ENCODE measurements at places on chromosomes 13 and 19. TPM values are rescaled to one million over a fixed set of nuclear protein-coding genes. Genes with fewer than 3 reads are reported as not detected.

DNA sequence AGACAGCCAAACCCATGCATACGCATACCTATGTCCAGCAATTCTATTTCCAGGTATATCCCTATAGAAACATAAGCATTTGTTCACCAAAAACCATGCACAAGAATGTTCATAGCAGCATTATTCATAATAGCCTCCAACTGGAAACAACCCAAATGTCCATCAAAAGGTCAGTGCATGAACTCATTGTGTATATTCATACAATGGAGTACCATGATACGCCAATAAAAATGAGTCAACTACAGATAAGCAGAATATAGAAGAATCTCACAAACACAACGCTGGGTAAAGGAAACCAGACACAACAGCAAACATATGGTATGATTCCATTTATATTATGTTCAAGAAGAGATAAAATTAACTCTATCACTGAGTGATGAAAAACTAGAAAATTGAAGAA is 23.8 kb downstream of the DEDD2 start:
- peak overlapping the region; percentile 74 for H3K27ac ChIP-seq
- peaks cover 30% of the 10 kb centered on the region for H3K4me1 ChIP-seq
- no peaks in the 10 kb centered on the region for H3K36me3 ChIP-seq

DNA sequence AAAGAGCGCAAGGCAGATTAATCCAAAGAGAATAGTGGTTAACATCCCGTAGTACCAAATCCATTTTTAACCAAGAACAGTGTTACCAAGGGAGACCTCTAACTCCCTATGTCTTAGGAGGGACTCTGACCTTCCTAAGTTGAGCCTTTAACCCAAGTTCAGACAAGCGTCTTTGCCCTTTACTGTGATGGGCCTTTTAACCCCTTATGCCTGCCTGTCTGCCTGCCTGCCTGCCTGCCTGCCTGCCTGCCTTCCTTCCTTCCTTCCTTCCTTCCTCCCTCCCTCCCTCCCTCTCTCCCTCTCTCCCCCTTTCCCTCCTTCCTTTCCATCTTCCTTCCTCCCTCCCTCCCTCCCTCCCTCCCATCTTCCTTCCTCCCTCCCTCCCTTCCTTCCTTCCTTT is 32.6 kb downstream of the CEACAM1 start:
- H3K27ac ChIP-seq: no peak overlapping the region
- H3K4me1 ChIP-seq: no peaks in the 10 kb centered on the region
- no peak overlapping the region for H3K4me3 ChIP-seq
- no peaks in the 10 kb centered on the region for H3K27me3 ChIP-seq
- DNase-seq: no peak

DNA sequence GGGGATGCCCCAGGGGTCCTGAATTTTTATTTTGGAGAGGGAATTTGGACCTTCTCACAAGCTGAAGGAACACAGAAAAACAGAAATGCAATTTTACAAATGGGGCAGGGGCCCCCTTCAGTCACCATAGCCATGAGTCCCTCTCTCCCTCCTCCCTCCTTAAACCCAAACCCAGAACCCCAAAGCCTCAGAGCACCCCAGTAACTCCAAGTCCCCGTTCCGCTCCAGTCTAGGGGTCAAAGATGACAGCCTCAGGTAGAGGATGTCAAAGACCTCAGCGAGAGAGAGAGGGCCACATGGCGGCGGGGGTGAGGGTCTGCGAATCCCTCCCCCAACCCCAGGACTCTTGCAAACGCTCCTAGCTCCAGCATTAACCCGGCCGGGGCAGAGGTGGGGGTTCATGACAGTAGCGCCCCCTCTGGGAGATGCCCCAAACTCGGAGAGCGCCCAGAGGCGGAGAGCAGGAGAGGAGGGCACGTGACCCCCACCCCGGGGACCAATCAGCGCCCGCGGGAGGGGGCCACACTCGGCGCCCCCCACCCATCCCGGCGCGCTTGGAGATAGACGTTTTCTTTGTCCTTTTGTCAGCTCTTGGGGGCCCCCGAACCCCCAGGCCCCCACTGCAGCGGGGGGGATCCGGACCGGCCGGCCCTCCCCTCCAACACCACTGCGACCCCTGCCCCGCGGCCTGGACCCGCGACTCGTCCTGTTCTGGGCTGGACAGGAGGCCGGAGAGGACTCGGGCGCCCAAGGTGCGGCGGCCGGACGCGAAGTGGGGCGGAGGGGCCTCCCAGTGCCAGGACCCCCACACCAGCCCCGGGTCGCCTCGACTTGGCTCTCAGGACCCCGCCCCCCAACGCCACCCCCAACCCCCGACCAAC is 20.8 kb upstream of the SEMA6B start:
- H3K4me1 ChIP-seq: peaks cover 17% of the 10 kb centered on the region
- peaks cover 7% of the 10 kb centered on the region for H3K27me3 ChIP-seq
- DNase-seq: no peak

MEF2B gene
- total RNA-seq: 0.22 TPM

DNA sequence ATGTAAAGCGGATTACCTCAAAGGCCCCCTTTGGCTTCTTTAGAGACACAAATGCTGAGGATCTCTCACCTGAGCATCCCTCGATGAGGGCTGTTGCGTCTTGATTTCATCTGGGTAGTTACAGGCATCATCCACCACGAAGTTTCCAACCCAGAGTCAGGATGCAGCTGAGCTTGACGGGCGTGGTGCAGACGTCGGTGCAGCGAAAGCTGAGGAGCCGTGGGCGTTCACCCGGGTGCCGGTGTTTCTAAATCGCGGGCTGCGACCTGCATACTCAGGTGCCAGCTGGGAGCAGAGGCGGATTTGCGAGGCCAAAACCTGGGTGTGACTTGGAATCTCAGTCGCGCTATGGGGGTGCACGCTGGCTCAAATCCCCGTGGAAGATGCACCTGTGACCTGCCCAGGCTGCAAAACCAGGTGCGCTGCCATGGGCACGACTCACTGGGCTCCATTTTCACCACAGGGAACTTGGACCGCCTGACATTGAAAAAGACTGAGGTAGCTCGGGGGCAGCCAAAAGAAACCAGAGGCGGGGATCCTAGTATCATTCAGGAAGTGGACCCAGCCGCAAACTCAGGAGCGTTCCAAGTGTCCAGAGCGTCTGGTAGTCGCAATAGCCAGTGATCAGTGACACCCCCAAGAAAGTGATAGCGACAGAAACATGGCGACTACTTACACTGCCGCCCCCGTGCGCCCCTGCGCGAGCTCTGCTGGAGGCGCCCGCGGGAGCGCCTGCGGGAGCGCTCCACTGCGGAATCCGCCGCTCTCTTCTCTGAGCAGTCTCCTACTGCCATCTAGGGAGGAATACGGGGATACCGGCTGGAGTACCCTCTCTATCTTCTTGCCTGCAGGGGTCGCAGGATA is 36.4 kb upstream of the IGFL4 start:
- H3K27me3 ChIP-seq: peaks cover 38% of the 10 kb centered on the region
- DNase-seq: peak; percentile 81
- no peak overlapping the region for H3K27ac ChIP-seq
- H3K4me1 ChIP-seq: peaks cover 7% of the 10 kb centered on the region

DNA sequence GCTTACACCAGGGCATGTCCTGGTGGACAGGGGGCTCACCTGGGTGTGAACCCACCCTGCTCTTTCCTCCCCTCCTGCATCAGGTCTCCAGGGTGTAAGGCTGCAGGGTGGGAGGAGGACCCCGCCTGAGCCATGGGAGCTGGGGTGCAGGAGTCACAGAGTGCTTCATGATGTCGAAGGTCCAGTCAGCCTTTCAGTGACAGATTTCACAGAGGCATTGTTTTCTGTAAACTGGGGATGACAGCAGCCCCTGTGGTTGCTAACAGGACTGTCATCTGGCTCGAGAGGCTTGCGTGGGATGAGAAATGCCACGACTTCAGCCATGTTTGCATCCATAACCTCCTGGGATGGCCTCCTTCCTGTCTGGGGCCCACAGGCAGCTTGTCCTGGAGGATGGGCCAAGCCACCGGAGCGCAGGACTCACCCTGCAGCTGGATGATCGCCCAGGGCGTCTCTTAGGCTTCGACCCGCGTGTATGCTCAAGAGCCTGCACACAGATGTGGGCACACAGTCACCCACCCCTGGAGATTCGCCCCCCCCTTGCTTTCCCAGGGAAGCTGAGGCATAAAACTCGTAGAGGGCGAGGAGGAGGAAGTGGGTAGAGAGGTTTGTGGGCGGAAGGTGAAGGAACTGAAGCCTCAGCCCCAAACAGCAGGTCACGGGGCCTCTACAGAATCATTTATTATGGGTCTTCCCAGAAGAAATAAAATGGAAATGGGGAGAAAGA is 4.9 kb downstream of the NANOS3 start:
- H3K4me3 ChIP-seq: no peak overlapping the region
- H3K4me1 ChIP-seq: peaks cover 11% of the 10 kb centered on the region
- DNase-seq: no peak
- H3K36me3 ChIP-seq: no peaks in the 10 kb centered on the region

DNA sequence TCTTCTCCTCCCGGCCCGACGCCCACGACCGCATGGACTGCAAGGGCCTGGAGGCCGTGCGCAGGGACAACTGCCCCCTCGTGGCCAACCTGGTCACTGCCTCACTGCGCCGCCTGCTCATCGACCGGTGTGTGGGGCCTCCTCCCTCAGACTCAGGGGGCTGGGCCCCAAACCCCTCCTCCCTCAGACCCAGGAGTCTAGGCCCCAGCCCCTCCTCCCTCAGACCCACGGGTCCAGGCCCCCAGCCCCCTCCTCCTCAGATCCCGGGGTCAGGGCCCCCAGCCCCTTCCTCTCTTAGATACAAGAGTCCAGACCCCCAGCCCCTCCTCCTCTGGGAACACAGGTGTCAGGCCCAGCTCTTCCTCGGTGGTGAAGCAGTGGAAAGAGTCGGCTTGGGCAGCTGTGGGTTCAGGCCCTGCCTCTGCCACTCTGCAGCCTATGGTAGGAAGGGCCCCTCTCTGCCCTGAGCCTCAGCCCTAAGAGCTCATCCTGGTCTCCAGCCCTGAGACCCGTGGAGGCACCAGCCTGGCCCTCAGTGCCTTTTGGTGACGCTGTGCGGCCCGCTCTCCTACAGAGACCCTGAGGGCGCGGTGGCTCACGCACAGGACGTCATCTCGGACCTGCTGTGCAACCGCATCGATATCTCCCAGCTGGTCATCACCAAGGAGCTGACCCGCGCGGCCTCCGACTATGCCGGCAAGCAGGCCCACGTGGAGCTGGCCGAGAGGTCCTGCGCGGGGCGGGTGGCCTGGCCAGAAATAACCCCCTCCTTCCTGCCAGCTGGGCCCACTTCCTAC is 3.7 kb upstream of the SPIB start:
- peaks cover 23% of the 10 kb centered on the region for H3K27me3 ChIP-seq
- H3K36me3 ChIP-seq: peaks cover 27% of the 10 kb centered on the region
- no peak overlapping the region for H3K4me3 ChIP-seq
- DNase-seq: peak; percentile 24

FBXO46 gene
- 16.1 TPM for total RNA-seq

DNA sequence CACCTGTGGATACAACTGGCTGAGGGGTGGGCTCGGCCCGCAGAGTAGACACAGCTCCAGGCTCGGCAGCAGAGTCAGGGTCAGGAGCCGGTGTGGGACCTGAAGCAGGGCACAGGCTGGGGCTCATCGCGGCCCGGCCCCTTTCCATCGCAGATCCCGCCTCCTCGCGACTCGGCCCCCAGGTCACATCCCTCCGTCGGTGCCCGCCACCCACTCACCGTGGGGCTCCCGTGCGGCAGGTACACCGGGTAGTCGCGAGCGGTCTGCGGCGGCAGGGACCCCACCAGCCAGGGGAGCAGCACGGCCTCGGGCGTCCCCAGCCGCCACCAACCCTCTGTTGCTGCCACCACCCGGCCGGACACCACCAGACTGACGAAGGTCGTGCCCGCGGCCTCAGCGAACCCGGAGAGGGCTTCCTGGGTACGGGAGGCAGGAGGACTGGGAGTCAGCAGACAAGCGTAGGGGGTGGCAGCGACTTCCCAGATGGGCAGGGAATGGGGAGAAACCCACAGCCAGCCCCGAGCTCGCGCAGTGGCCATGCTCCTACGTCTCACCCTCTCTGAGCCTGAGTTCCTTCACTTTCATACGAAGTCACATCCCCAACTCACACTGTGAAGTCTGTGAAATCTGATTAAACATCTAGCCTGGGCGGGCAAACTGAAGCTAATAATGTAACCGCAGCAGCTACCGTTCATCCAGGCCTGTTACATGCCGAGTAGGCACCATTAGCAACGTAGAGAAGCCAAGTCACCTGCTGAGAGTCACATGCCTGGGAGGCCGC is 3.7 kb downstream of the FUZ start:
- no peak overlapping the region for H3K27ac ChIP-seq
- H3K27me3 ChIP-seq: no peaks in the 10 kb centered on the region
- peak overlapping the region; percentile 77 for H3K4me3 ChIP-seq

DNA sequence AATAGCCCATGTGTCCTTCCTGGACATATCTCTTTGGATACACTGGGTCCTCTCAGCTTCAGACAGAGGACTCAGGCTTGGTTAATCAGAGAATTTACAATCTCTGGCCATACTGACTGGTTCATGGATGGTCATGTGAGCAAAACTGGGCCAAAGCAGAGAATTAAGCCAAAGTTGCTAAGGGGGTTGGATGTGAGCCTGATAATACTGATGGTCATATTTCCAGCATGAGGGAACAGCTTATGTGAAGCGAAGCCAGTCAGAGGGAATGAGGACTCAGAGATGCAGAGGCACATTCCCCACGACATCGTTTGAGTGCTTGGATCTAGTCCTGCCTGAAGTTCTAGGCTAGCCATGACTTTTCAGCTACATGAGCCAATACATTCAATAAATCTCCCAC is 22.0 kb upstream of the LRRC4B start:
- H3K4me3 ChIP-seq: no peak overlapping the region
- H3K27ac ChIP-seq: no peak overlapping the region
- peaks cover 32% of the 10 kb centered on the region for H3K27me3 ChIP-seq
- no peak for DNase-seq
- no peaks in the 10 kb centered on the region for H3K4me1 ChIP-seq

- no peak overlapping the region for H3K27ac ChIP-seq
- no peaks in the 10 kb centered on the region for H3K27me3 ChIP-seq
- peaks cover 22% of the 10 kb centered on the region for H3K4me1 ChIP-seq
- H3K4me3 ChIP-seq: no peak overlapping the region
- DNase-seq: no peak
- no peaks in the 10 kb centered on the region for H3K36me3 ChIP-seq
Observed at GRCh38 chr19:2723345-2723715, 2.2 kb upstream of the DIRAS1 start.

ZNF492 gene
- total RNA-seq: 0.81 TPM

DNA sequence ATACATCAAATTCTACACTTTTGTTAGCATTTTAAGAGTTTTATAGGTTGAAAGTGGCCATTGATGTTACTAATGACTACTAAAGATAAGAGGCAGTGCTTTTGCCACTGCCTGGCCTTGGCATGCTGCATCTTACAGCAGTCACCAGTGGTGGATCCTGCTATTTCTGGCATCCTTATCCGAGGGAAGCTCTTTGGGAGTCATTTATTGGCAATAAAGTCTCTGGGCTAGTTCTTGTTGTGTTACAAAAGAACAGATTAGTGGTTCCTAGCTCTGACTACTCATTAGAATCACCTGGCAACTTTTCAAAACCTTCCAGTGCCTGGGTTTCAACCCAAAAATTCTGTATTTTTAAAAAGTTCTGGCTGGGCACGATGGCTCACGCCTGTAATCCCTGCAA is 94.5 kb downstream of the ZMYM2 start:
- H3K36me3 ChIP-seq: peaks cover 16% of the 10 kb centered on the region
- no peak overlapping the region for H3K4me3 ChIP-seq
- no peak for DNase-seq
- H3K4me1 ChIP-seq: no peaks in the 10 kb centered on the region

CELF5 gene
- total RNA-seq: 0.75 TPM

IL11 gene
- 10.7 TPM for total RNA-seq

- H3K36me3 ChIP-seq: no peaks in the 10 kb centered on the region
- DNase-seq: peak; percentile 60
- H3K27me3 ChIP-seq: peaks cover 43% of the 10 kb centered on the region
- H3K4me3 ChIP-seq: no peak overlapping the region
- H3K4me1 ChIP-seq: no peaks in the 10 kb centered on the region
Observed at GRCh38 chr13:108322206-108322824, 52.8 kb downstream of the TNFSF13B start.

Data from PC-3 (cell line).